ENCODE measurements at places on chromosomes 1 and 21.
A peak's percentile ranks its signal among the peaks of the same experiment; 100 is the strongest.

DNA sequence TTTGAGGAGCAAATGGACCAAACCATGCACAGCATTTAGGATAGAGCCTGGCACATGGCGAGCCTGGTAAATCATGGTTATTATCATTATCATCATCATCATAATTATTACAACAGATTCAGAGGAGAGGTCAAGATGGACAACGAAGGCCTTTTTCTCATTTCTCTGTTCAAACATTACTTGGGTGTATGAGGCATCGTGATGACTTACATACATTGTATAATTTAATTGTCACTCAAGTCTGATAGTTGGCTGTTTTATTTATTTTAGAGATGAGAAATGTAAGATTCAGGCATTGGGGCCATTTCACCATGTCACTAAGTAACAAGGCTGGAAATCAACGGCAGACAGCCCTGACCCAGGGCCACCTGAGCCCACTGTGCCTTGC is 68.1 kb downstream of the SLC35F3 start:
- no peak for DNase-seq

DNA sequence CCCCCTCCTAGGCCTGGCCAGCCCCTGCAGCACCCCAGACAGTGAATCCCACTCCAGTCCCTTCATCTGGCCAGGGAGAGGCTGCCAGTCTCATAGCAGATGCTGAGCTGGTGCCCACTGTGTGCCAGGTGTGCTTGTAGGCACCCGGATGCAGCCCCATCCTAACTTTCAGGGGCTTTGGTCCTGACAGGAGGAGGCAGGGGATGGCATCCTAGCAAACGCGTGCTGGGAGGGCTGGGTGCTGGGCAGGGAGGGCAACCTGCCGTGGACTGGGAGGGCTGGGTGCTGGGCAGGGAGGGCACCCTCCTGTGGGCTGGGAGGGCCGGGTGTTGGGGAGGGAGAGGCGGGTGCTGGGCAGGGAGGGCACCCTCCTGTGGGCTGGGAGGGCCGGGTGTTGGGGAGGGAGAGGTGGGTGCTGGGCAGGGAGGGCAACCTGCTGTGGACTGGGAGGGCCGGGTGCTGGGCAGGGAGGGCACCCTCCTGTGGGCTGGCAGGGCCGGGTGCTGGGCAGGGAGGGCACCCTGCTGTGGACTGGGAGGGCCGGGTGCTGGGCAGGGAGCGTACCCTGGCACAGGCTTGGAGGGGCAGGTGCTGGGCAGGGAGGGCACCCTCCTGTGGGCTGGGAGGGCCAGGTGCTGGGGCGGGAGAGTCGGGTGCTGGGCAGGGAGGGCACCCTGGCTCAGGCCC is 35.3 kb downstream of the SLC19A1 start:
- DNase-seq: no peak

DNA sequence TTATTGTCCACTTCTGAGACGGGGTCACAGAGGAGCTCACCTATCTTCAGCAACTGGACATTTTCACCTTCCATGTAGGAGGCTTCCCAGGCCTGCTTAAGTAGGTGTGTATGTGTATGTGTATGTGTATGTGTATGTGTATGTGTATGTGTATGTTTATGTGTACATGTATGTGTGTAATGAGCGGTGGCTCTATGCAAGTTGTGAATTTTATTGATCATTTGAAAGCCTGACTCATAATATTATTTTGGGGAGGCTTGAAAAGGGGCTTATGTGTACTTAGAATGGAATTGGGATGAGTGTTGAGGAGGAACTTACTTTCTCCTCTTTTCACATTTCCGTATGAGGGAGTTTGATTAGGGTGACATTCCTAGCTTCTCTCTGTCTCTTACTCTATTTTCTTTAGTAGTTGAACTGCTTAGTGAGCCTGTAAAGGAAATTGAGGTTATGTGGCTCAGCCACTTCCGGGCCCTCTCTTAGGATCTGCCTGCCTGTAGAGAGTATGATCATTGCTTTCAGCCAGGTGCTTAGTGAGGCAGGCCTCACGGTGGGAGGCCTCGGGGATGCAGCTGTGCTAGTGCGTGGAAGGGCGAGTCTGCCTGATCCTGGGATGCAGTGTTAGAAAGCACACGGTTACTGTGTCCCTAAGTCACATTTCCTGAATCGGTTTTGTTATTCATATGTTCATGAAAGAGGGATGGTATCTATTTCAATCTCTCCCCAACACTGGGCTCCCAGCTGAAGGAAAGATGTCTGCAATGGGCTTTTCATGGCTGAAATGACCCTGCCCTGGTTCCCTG is 61.0 kb downstream of the IER5 start:
- peak; percentile 88 for DNase-seq

GRCh38 chr1:235935235-235936225 is 68.8 kb upstream of the LYST start:
- no peak for DNase-seq

- no peak for DNase-seq
Measured at GRCh38 chr1:85087659-85088407, 39.5 kb upstream of the MCOLN3 start.

GRCh38 chr1:28936528-28936927 is 22.2 kb downstream of the EPB41 start:
- DNase-seq: no peak

DNA sequence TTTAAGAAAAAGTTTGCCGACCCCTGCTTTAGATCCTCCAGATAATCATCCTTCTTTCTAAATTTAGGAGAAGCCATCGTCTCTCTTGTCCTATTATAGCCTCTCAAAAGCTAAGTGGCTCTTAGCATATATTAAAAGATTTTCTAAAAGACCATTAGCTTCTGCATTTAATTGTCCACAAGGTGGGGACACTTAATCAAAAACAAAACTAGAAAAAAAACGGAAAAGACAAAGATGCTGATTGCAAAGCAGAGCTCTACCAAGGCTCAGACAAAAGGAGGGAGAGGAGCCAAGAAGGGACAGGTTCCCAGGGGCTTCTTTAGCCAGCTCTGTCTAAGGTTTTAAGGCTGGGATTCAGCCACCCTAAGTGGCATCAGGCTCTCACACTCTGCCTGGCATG is 128.3 kb upstream of the HMGB4 start:
- peak; percentile 14 for DNase-seq

- DNase-seq: no peak
Measured at GRCh38 chr1:29057700-29058099, 66.0 kb downstream of the TMEM200B start.

DNA sequence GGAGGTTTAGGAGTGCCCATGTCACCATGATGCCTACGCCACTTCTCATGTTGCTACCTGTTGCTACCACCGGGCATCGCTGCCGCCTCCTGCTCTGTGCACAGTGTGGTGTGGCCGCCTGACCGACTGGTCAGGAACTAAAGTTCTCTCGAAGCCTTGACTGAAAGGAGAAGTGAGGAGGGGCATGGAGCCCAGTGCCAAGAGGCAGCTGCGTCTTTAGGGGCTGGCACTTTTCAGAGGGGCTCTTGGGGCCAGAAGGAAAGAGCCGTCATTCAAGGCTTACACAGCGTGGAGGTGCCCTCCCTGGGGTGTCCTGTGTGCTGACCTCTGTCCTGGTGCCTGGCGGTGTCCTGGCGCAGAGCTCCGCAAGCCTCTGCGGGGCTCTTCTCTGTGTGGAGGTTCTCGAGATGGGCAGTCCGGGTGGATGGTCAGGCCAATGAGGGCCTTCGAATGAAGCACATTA is 57.2 kb downstream of the ADARB1 start:
- no peak for DNase-seq

DNA sequence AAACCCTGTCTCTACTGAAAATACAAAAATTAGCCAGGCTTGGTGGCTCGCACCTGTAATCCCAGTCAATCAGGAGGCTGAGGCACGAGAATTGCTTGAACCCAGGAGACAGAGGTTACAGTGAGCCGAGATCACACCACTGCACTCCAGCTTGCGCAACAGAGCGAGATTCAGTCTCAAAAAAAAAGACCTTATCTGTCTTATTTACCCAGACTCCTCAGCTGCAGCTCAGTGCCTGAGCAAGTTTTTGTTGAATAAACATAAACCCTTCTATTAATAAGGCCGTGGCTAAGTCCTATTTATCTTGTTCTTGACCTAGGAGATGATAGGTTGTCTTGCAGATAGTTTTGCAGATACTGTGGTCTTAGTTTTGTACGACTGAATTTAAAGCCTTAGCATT is 136.4 kb upstream of the TMEM51 start:
- no peak for DNase-seq

DNA sequence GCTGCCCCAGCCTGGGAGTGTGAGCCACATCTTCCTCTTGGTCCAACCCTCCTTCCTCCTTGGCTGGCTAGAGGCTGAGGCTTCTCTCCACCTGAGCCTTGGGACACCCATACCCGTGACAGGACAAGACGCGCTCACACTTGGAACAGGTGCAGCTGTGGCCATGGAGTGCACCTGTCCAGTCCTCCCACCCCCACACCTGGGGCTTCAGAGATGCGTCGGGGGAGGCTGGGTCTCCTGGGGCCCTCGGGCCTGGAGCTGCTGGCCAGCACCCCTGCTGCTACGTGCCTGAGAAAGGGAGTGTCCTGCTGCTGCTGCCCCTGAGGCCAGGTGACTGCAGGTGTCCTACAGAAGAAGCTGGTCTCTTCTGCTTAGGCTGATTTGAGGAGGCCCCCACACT is 37.0 kb upstream of the TMEM52 start:
- DNase-seq: no peak

DNA sequence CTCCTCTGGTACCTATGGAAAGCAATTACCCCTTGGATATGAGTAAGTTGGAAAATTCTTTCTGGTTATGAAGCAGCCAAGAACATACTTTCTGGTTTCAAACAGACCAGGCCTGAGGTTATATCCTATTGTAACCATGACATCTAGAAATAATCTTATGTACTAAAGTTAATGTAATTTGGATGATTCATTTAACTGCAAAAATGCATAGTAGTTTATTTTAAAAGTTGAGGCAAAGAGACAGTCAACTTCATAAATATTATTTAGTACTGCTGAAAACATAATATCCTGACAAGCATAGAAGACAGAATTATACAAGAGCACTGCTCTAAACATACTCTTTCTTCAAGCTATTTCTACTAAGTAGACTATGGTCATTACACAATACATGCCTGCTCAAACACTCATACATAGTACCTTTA is 25.5 kb downstream of the ODF2L start:
- DNase-seq: no peak

GRCh38 chr1:161209790-161210409 is 5.2 kb upstream of the FCER1G start:
- DNase-seq: peak; percentile 89

DNA sequence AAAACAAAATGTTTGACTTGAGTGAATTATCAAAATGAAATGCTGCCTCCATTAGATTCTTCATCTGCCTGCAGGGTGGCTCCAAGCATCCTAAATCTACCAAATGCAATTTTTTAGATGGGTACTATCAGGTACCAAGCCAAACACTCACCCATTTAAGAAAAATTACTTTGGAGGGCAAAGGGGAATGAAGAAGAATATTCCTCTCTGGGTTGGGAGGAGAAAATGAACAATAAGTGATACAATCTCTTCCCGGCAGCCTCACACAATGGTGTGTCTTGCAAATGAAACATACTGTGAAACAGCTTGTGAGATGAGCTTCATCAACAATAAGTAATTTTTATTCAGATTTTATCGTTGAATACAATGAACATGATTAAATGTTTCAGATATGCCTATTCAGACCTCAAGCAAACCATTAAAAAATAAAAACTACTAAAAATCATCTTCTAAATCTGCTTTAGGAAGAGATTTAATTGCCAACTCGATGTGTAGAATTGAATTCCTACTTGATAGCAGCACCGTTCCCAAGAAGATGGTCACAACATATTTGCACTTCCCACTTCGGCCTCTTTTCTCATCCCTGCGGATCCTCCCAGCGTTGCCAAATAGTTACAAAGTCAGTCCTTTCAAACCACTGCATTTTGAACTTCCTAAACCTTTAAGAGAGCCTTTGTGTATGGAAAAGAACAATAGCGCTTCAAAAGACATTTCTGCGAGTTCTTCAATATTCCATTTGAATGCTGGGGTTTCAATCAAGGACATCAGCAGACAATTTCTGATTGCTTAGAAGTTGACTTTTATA is 2.7 kb downstream of the DAB1 start:
- DNase-seq: no peak

- no peak for DNase-seq
Measured at GRCh38 chr1:33930346-33931110, 66.6 kb downstream of the HMGB4 start.

GRCh38 chr1:204462229-204462561 is 32.4 kb downstream of the PIK3C2B start:
- DNase-seq: no peak

GRCh38 chr1:17642943-17643342 is 103.4 kb downstream of the ARHGEF10L start:
- DNase-seq: no peak

DNA sequence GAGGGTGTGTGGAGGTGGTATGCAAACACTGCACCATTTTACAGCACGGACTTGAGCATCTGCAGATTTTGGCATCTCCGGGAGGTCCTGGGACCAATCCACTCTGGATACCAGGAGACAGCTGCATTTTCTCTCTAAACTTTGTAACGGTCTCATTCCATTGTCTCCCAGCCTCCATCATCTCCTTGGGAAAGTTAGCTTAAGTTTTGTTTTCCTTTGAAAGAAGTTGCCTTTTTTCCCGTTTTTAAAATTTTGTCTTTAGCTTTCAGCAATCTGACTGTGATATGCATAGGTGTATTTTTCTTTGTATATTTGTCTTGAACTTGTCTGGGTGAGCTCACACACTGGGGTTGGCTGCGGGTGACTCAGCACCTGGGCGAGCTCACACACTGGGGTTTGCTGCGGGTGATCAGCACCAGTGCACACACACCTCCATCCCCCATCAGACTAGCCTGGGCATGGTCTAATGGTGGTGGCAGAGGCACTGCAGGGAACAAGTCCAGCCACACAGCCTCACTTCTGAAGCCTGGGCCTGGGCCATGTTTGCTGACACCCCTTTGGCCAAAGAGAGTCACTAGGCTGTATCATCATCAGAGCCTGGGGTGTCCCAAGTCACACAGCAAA is 32.1 kb upstream of the COL18A1 start:
- no peak for DNase-seq

DNA sequence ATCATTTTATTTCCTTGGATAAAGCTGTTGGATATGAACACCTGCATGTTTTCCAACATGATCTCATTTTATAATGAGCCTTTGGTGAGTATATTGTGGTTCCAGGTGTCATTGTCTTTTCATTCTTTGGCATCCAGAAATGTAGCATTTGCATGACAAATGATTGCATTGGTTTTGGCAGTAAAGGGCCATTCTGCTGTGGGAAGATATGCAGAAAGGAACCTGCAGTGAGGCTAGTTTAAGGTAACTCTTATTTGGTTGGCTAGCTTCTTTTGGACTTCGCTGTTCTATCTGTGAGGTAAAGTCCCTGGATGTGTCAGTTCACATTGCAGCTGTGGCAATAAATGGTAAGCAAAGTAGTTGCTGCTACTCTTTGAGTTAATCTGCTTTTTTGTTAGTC is 343.0 kb downstream of the AMY1C start:
- DNase-seq: no peak

All from common myeloid progenitor, CD34-positive (primary cell).